ENCODE measurements at places on chromosomes 4 and X. TPM values are rescaled to one million over a fixed set of nuclear protein-coding genes. Genes with fewer than 3 reads are reported as not detected.

- no peak for DNase-seq
Observed at GRCh38 chr4:118962540-118962939, 73.9 kb downstream of the SYNPO2 start.

GRCh38 chrX:118153270-118153669 is 36.7 kb upstream of the KLHL13 start:
- no peak for DNase-seq

DNA sequence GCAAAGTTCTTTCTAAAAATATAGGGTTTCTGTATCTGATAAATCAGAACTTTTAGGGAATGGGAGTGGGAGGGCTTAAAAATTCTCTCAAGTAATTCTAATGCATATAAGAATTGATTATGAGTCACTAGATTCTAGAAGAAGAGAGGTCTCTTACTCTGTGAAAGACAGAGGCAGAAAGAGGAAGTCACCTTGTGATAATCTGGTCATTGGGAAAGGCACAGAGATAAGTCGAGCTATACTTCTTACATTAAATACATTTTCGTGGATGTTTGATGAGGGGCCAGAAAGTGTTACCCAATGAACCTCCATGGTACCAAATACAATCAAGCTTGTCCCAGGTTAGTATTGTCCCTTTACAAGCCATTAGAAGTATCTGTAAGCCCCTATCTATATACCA is 134.4 kb downstream of the MAD2L1 start:
- DNase-seq = no peak

DNA sequence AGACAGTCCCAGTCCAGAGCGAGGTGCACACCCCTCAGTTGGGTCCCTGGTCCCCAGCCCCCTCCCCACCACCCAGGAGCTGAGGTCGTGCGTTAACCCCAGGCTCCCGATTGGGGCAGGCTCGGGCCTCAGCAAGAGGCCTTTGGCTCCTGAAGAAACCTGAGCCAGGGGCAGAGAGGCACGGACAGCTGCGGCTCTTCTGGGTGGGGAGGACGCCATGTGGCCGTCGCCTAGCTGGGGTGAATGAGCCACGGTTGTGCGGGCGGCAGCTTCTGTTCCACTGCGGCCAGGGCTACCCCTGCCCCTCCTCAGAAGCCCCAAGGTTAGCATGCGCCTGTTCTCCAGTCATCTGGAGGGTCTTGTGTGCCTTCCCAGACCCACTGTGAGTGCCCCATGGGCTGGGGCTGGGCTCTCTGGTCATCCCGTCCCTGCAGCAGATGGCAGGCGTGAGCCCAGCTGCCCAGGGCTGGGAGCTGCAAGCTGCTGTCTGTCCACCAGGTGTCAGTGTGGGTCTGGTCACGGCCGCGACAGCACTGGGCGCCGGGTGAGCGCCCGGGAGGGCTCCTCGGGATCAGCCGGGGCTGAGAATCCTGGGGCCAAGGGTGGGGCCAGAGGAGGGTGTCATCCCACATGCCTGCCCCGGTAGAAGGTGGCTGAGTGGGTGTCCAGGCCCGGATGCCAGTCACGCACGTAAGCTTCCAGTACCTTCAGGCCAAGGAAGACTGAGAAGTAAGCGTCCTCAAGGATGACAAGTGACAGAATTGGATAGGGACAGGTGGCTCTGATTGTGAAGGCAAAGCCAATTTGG is 21.9 kb downstream of the ATP2B3 start:
- DNase-seq = peak; percentile 68

- DNase-seq = no peak
Observed at GRCh38 chr4:10495651-10496050, 38.4 kb upstream of the ZNF518B start.

DNA sequence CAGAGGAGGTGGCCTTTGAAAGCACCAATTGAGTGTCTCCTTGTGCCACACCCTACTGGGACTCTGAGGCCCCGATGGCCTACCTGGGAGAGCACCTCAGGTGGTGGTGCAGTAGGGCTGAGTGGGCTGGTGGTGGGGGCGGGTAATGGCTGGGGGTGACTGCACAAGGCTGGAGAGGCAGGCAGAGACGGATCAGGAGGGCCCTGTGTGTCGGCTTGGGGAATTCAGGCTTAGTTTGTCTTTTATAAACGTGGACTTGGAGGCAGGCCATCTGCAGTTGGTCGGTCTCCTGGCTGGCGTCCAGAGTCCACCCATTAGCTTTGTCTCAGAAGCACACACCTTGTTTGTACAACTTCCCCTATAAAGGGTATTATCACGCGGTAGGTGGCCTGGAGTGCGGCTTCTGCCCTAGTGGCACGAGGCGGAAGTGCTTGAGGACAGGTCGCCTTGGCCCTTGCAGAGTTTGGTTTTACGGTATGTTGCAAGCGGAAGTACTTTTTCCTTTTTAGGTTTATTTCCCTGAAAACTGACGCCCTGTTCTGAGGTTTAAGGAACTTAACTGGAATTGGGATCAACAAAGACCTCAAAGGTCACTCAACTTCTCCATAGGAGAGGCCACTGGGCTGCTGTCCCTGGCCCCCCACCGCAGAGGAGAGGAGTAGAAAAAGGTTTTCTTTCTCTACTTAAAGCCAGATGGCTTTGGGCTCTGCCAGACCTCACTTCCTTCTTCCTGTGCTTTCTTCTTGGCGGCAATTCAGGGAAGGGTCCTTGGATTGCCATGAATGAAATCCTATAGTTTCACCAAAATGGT is 8.0 kb downstream of the TBC1D14 start:
- peak; percentile 80 for DNase-seq

- DNase-seq = no peak
Observed at GRCh38 chr4:38166082-38166481, 205.9 kb downstream of the PTTG2 start.

DNA sequence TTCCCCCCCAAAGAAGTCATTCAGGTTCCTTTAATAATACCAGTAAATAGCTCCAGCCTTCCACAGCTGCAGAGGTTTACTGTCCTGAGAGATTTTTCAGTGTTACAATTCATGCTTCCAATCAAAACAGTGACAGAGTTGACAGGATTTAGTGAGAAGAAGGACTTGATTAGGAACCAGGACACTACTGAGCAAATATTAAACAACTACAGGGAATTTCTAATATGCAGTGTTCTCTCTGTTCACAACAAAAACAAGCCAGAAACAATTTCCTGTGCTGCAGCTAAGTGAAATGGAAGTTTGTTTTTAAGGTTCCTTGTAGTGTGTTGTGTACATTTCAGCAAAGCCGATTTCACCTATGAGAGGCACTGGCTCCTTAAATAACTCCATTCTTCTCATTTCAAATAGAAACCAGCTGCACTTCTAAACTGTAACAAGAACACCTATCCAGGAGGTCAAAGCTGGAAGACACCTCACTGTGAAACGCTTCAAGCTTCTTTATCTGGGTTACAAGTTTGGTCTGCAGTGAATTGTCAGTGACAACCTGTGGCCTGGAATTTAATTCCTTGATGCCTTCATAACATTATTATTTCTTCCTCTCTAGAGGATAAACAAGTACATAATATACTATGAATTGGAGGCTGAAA is 149.3 kb downstream of the RASL11B start:
- DNase-seq = no peak

DNA sequence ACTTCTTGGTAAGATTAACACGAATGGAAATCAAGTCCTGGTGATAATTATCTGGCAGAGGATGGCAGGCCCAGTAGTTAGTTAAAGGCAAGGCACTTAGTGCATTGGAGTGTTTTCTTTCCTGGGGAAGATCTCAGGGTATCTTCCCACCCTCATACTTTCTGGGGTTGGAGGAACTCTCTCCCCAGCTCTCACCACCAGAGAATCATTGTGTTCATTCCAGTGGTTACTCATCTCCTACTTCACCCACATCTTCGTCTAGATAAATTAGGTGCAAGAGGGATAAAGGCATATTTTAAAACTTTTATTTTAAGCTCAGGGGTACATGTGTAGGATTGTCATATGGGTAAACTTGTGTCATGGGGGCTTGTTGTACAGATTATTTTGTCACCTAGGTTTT is 67.5 kb upstream of the SH3RF1 start:
- no peak for DNase-seq

DNA sequence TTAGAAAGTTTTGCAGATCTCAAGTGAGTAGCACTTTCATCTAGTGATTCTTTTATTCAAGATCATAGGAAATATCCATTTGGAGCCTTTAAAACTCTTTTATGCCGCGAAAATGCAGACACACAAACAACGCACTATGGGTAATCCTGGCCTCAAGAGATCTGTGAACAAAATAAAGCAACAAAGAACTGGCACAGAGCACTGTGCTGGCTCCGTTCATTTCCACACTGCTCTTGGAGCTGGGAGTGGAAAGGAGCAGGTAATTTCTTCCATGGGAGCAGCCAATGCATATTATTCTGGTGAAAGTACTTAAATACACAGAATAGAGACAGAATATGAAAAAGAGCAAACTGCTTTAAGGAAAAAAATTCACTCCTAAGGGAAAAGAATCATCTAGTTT is 172.7 kb upstream of the FRG1 start:
- DNase-seq = no peak

DNA sequence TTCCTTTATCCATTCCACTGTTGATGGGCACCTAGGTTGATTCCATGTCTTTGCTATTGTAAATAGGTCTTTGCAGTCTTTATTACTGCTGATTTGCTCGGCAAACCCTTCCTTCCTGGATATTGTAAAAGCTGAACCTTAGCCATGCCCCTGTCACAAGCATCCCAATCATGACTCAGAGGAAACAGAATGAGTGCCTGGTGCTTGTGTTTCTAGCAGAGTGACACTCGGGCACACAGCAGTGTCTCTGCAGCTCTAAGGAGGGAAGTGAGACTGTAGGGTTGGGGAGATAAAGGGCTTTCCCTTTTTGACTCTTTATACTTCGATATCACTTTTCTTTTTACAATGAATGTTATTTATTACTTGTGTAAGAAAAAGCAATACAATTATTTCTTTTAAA is 83.3 kb downstream of the AKAP4 start:
- peak; percentile 3 for DNase-seq

- no peak for DNase-seq
Observed at GRCh38 chr4:67452100-67452845, 93.0 kb downstream of the CENPC start.

DNA sequence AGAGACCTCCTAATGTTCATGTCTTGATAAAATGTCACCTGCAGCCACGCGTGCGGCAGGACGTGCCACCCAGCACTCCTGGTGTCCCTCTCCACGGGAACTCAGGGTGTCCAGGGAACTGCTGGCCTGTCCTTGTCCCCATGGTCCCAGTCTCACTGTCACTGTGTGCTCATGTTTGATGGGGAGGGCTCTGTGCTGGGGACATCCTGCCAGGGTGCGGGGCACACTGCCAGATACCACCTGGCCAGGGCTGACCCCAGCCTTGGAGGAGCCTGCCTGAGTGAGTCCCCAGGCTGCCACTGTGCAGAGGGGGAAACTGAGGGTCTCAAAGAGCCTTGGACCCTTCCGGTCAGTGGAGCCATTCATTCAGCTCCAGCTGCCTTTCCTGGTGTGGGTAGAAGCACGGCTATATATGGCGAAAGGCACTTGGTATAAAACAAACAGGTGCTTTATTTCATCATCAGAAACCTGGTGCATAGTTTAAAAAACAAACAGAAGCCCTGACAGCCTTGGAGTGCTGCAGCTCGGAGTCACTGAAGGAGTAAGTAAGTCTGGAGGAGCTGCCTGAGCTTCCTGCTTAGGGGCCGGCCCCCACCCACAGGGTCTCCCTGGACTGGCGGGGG is 33.0 kb downstream of the NOP14 start:
- no peak for DNase-seq

- DNase-seq = no peak
Observed at GRCh38 chrX:68186552-68187262, 246.6 kb downstream of the OPHN1 start.

GRCh38 chrX:146278381-146278780 is 460.8 kb downstream of the SLITRK2 start:
- DNase-seq = no peak

- no peak for DNase-seq
Observed at GRCh38 chr4:102318526-102318925, 26.8 kb downstream of the SLC39A8 start.

DNA sequence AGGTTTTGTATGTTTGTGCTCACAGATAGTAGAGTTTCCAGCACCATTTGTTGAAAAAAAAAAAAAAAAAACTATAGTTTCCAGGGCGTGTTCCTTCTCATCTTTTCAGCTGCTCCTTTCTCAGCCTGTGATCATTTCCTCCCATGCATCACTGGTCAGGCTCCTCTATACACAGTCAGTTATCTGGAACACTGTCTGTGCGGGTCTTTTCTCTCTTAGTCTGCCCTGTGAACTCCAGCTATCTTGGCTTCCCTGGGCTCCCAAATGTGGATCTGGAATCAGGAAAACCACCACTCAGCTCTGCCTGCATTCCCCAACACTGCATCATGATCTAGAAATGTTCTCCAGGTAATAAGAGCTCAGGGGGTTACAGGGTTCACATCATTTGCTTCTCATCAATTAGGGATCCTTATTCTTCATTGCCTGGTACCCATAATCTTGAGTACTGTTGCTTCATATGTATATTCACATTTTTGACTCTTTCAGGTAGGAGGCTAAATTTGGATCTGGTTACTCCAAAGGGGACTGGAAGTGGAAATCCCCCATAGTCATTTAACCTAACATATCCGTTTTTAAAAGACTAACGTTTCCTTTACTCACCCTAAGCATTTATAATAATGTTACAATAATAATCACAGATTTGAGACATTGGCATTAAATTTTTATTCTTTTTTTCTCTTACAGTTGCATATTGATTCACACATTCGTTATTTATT is 221.8 kb upstream of the KLF3 start:
- no peak for DNase-seq

- DNase-seq = peak; percentile 48
Observed at GRCh38 chr4:123399627-123400358, 3.2 kb downstream of the SPRY1 start.

- no peak for DNase-seq
Observed at GRCh38 chr4:169314906-169315305, 44.1 kb upstream of the SH3RF1 start.

GRCh38 chr4:65791812-65792308 is 121.6 kb upstream of the EPHA5 start:
- DNase-seq = no peak

DNA sequence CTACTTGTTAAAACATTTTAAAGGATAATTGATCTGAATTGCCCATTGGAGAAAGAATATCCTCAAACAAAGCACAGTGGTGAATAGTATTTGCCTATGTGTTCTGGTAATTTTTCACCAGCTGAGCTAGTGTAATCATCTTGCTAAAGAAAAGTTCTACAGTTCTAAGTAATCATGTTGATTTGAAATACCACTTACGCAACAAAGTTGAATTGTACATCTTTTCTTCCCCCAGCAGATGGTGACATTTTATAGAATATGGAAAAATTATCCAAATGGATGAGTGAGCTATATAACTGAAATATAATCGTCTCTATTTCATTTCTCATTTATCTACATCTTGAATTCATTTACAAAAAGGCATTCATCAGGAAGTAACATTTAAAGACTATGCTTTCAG is 9.7 kb upstream of the ZNF674 start:
- DNase-seq = no peak

Gene HMGB3
- 0.70 TPM for total RNA-seq

Gene CNKSR2
- 22.5 TPM for total RNA-seq

Gene CCDC149
- total RNA-seq = not detected

Gene SPANXC
- not detected for total RNA-seq

Gene NR3C2
- 21.3 TPM for total RNA-seq

Measured in B cell (primary cell).